ENCODE measurements at places on chromosomes 7 and 10. TPM values are rescaled to one million over a fixed set of nuclear protein-coding genes. Genes with fewer than 3 reads are reported as not detected.

The IRF5 gene
- total RNA-seq = 1.9 TPM

The ANKRD61 gene
- not detected for total RNA-seq

The SPRN gene
- total RNA-seq = not detected

The TMEM140 gene
- 9.2 TPM for total RNA-seq

The MBL2 gene
- total RNA-seq = not detected

The RBP3 gene
- total RNA-seq = not detected

The FRMD4A gene
- 0.69 TPM for total RNA-seq

The TSPAN13 gene
- total RNA-seq = 0.35 TPM

The VSTM4 gene
- not detected for total RNA-seq

The GSTO2 gene
- 3.0 TPM for total RNA-seq

The KCND2 gene
- total RNA-seq = not detected

Measured in activated naive CD4-positive, alpha-beta T cell treated with anti-CD3 and anti-CD28 coated beads for 36 hours (primary cell).